ENCODE measurements at places on chromosomes 13 and 19. TPM values are rescaled to one million over a fixed set of nuclear protein-coding genes. Genes with fewer than 3 reads are reported as not detected.

DNA sequence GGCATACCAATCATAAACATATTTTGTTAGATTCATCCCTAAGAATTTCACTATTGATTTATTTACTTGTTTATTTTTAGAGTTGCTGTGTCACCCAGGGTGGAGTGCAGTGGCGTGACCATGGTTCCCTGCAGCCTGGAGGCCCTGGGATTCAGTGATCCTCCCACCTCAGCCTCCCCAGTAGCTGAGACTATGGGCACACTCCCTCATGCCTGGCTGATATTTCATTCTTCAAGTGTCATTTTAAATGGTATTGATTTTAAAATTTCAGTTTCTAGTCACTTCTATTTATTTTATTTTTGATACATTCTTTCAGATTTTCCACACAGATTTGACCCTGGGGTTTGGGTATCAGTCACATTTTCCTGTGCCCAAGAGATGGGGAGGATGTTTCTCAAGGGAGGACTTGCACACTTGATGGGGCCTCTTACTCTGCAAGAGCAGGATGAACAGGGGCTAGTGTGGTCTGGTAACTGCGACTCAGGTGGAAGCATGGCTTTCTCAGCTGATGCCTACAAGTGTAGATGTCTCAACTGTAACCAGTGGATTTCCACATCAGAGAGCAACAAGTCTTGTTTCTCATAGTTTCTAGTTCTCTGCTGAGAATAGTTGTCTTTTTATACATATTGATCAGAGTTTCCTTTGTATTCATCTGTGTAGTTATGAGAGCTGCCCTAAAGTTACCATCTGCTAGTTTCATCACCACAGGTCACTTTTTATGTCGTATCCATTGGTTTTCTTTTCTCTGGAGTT, 40.2 kb downstream of the CCNE1 start:
- peak; percentile 4 for DNase-seq
- no peak overlapping the region for H3K4me3 ChIP-seq
- H3K36me3 ChIP-seq: no peaks in the 10 kb centered on the region
- H3K27me3 ChIP-seq: no peaks in the 10 kb centered on the region
- no peaks in the 10 kb centered on the region for H3K4me1 ChIP-seq

DNA sequence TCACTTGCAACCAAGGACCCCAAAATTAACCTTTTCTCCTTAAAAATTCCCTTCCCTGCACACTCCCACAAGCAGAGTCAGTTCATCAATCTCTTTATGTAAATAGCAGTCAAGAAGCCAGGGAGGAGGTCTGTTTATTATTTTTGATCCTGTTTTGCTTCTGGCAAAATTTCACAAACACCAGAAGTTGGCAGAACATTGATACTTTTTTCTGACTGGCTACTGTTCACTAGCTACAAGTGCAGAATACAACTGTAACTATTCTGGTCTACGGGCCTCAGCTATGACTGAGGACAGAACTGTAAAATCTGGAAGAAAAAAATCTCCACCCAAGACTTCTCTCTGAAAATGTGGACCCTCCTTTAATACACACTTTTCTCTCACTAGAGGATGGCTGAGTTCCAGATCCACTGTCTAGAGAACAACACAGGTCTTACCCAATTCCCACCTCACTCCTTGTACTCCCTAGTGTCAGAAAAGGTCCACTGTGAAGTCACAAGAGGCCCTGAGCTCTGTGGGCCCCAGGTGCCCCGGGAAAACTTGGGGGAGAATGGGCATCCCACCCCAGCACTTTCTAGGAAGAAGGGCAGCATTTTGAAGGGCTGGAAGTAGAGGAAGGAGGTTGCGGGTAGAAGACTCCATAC, 14.5 kb downstream of the STARD13 start:
- H3K27ac ChIP-seq: no peak overlapping the region
- no peak for DNase-seq
- H3K4me1 ChIP-seq: peaks cover 19% of the 10 kb centered on the region
- no peaks in the 10 kb centered on the region for H3K27me3 ChIP-seq
- no peak overlapping the region for H3K4me3 ChIP-seq

- no peak overlapping the region for H3K4me3 ChIP-seq
- no peaks in the 10 kb centered on the region for H3K27me3 ChIP-seq
- H3K27ac ChIP-seq: no peak overlapping the region
- DNase-seq: no peak
Observed at GRCh38 chr19:55930996-55931515, 1.1 kb downstream of the NLRP13 start.

- no peak overlapping the region for H3K27ac ChIP-seq
- no peaks in the 10 kb centered on the region for H3K4me1 ChIP-seq
- DNase-seq: no peak
- no peak overlapping the region for H3K4me3 ChIP-seq
- no peaks in the 10 kb centered on the region for H3K27me3 ChIP-seq
Observed at GRCh38 chr13:82458169-82458568, 1424.1 kb downstream of the SLITRK1 start.

GRCh38 chr13:40190641-40191100, 475.8 kb downstream of the FOXO1 start:
- peak overlapping the region; percentile 80 for H3K27ac ChIP-seq
- no peak for DNase-seq
- no peak overlapping the region for H3K4me3 ChIP-seq
- H3K4me1 ChIP-seq: no peaks in the 10 kb centered on the region

NLRP4 gene
- not detected for total RNA-seq

DNA sequence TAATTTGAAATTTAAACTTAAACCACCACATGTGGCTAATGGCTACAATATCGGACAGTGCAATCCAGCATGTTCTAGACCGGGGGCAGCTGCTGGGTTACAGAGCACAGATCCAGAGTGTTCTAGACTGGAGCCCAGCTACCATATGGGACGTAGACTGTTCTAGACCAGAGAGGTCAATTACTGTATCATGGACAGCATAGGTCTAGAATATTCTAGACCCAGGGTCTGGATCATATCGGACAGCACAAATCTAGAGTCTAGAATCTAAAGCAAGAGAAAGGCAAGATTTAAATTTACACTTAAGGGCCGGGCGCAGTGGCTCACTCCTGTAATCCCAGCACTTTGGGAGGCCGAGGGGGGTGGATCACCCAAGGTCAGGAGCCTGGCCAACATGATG, 37.9 kb downstream of the CELF5 start:
- no peak overlapping the region for H3K27ac ChIP-seq
- H3K27me3 ChIP-seq: no peaks in the 10 kb centered on the region
- no peak overlapping the region for H3K4me3 ChIP-seq
- no peaks in the 10 kb centered on the region for H3K4me1 ChIP-seq
- no peak for DNase-seq

DNA sequence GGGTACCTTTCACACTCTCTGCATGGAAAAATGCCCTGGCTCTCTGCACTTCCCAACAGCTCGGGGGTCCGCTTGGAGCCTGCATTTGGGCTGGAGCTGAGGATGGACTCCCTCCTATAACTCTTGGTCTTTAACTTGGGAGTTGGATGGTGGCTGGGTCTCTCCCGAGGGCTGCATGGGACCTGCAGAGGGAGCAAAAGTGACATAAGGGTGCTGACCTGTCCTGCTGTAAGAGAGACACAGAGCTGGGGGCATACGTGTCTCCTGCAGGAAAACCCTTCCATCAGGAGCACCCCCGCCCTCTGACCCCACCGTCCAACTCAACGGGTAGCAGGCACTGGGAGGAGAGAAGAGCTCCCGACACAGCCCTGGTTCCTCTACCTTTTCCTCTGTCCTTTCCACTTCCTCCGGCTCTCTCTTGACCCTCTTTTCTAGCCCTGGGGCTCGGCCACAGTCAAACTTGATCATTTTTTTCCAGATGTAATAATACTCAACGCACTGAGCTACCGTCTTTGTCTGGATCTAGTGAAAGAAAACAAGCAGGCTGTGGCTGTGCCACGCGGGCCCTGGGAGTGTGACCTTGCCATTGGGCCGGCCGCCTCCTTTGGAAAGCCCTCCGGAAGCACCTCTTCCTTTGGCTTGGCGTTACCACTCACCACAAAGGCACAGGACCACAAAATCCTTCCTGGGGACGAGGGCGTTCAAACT, 6.8 kb upstream of the NAPA start:
- no peak overlapping the region for H3K4me3 ChIP-seq
- H3K36me3 ChIP-seq: no peaks in the 10 kb centered on the region
- no peak for DNase-seq
- no peaks in the 10 kb centered on the region for H3K27me3 ChIP-seq
- H3K4me1 ChIP-seq: no peaks in the 10 kb centered on the region
- H3K27ac ChIP-seq: no peak overlapping the region

Data from aorta (tissue), 5 donors.